ENCODE measurements at places on chromosomes 12 and 14.

DNA sequence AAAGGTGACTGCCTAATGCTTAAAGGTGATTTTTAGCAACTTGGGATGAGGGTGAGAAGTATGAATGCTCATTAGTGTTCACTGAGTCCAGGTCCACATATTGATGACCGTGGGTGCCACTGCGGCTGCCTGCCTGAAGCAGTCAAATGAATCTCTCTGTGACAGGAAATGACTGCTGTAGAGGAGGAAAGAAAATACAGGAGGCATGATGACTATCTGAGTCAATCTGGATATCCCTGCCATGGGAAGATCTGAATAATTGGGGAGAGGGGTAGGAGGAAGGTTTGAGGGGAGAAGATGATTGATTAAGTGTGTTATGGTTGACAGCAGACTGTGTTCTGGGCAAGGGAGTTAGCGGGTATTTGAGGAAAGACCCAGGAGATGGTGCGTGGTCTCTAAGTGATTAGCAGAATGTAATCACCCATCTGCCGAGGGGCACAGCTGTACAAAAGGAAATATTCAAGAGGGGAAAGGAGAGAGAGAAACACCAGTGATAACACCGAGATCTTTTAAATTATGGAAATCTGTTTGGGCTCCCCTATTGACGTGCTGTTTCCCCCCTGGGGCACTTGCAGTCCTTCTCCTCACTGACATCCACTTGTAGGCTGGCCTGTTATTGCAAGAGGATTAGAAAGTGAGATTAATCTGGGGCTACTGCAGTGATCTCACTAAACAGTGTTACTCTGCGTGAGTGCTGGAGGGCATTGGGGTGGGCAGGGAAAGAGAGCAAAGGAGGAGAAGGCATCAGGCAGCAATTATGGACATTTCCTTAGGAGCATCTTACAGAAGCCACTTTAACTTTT lies 97.7 kb downstream of the AKAP6 start:
- DNase-seq, result no peak

DNA sequence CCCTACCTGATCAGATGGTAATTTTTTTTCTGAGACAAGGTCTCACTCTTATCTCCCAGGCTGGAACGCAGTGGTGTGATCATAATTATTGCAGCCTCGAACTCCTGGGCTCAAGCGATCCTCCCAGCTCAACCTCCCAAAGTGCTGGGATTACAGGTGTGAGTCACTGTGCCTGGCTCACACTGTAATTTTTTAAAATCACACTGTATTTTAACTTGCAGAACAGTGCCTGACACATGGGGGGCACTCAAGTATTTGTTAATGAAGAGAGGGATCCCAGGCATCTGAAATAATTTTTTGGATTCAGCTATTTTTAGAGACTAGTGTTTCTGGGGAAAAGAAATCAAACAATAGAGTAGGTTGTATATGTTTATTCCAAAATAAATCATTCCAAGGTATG lies 21.7 kb downstream of the LIMA1 start:
- no peak for DNase-seq

GRCh38 chr14:65937960-65938316 lies 525.4 kb downstream of the FUT8 start:
- no peak for DNase-seq

- DNase-seq, result no peak
Observed at GRCh38 chr12:57240066-57240921, 10.7 kb downstream of the STAC3 start.

DNA sequence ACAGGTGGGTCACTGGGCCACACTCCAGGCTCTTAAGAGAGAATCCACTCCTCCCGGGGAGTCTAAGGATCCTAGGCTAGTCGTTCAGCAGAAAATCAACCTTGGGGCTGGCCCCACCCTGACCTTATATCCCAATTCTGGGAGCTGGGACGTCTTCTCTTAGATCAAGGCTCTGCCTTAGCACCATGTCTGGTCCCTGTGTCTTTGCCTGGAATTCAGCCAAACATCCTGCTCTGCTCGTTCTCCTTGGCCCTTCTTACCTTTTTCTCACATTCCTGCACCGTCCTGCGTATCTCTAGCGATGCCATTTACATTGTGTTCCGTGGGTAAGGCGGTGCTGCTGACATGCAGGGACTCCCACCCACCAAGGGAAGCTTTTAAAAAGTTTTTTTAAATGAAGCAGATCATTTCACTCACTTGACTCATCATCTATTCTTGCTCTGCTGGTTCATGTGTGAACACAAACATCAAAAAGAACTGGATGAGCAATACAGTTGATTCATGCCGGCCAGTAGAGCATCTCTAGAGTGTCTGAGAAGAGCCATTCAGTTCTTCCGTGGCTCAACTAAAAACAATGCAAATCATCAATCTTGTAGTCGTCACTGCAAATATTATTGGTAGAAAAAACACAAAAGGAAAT lies 50.2 kb downstream of the KCNK13 start:
- peak; percentile 35 for DNase-seq
